ENCODE measurements at places on chromosomes 1 and 21.

- no peak for DNase-seq
Observed at GRCh38 chr1:189315035-189315901, 1162.4 kb downstream of the BRINP3 start.

- no peak for DNase-seq
Observed at GRCh38 chr1:37677143-37677439, 15.2 kb upstream of the CDCA8 start.

- DNase-seq: no peak
Observed at GRCh38 chr1:156409439-156409838, 40.4 kb downstream of the RHBG start.

GRCh38 chr1:232476538-232476950 is 153.4 kb downstream of the SIPA1L2 start:
- DNase-seq: no peak

GRCh38 chr1:217134857-217135568 is 411.8 kb upstream of the ESRRG start:
- no peak for DNase-seq

GRCh38 chr1:216456682-216457081 is 33.4 kb upstream of the USH2A start:
- DNase-seq: no peak

DNA sequence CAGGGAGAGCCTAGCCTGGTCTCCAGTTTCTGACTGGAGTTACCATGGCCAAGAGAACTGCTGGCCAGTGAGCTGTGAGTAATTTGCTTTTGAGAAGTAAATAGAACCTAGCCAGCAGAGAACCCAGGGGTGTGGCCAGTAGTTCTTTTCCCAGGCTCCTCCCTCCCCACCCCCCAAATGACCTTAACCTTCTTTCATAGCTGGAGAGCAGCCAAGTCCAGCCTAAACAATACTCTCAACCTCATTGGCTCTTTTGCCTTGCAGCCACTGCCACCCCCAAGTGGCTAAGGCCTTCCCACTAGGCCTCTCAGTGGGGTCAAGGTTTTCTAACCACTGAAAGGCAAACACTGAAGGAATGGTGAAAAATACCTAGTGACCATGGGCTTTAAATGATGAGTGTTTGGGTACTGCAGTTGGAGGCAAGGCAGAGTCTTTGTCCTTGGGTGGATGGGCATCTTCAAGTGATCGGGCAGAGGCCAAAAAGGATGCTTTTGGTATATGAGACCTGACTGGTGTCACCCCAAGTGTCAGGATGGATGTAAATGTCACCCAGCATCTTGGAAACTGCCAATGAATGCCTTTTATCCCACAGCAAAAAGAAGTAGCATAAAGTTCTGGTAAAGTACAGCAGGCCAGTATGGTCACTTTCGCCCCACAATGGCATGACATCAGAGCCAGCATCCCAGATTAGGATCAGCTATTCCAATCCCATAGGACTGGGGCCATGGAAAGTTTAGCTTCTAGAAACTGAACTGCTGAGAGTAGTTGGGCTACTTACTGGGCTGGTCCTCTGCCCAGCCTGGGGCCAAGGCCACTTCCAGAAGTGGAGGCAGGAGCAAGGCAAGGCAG is 3.5 kb upstream of the PIGV start:
- no peak for DNase-seq

GRCh38 chr1:8866173-8866791 is 12.2 kb downstream of the ENO1 start:
- no peak for DNase-seq

- DNase-seq: peak; percentile 51
Observed at GRCh38 chr1:6448749-6449631, 17.0 kb downstream of the TNFRSF25 start.

DNA sequence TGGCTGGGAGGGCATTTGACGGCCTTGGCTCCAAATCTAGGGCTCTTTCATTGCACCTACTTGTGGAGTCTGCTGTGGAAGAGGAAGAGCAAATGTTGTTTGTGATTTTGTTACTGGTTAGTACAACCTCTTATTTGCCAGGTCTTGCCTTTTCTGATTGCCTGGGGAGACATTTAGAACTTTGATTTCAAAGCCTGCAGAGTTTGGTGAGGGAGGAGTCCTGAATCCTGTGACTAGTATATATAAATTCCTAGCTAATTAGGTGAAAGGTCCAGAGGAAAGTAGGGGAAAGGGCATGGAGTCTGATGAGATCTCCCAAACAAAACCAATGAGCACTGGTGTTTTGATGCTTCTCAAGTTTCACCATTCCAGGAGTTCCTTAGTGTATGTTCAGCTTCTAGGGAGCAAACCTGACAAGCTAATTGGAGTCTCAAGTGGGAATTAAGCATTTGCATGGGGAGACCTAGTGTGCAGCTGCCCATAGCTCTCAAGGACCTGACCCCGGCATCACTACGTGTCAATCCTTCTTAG is 5.1 kb upstream of the HMGCS2 start:
- no peak for DNase-seq

DNA sequence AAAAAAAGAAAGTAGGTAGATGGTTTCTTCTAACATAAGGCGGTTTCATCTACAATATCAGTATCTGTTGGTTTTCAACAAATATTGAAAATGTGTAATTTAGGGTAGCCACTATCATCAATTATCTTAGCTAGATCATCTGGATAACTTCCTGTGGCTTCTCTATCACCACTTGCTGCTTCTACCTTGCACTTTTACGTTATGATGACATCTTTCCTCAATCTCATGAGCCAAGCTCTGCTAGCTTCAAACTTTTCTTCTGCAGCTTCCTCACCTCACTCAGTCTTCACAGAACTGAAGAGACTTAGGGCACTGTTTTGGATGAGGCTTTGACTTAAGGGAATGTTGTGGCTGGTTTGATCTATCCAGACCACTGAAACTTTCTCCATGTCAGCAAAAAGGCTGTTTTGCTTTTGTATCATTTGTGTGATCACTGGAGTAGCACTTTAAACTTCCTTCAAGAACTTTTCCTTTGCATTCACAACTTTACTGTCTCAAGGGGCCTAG is 144.9 kb upstream of the HP1BP3 start:
- DNase-seq: no peak

- no peak for DNase-seq
Observed at GRCh38 chr1:5685446-5686040, 306.7 kb downstream of the NPHP4 start.

- no peak for DNase-seq
Observed at GRCh38 chr1:232551386-232551785, 78.5 kb downstream of the SIPA1L2 start.

- no peak for DNase-seq
Observed at GRCh38 chr1:223444411-223444810, 51.2 kb downstream of the CCDC185 start.

DNA sequence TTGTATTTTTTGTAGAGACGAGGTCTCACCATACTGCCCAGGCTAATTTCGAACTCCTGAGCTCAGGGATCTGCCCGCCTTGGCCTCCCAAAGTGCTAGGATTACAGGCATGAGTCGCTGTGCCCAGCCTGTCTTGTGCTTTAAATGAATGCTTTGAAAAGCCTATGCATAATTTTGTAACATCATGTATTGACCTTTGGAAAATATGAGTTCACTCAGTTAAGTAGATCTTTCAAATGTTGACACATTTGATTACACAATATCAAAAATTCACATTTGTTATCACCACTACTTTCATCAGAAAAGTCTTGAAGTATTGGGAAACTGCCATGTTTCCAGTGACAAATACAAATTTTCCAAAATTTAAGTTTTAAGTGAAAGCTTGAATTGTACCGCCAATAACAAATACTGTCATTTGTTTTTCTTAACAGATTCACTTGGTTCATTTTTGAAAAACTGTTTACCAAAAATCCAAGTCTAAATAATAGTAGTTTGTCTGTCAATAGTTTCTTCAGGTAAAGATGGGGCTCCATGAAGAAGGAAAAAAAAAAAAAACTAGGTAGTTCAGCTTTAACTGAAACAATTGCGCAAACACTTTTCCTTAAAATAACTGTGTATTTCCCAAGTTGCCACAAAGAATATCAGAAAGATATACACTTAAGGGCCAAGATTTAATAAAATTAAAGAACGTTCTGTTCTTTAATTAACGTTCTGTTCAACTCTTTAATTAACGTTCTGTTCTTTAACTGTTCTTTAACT is 233.2 kb upstream of the NR5A2 start:
- no peak for DNase-seq

DNA sequence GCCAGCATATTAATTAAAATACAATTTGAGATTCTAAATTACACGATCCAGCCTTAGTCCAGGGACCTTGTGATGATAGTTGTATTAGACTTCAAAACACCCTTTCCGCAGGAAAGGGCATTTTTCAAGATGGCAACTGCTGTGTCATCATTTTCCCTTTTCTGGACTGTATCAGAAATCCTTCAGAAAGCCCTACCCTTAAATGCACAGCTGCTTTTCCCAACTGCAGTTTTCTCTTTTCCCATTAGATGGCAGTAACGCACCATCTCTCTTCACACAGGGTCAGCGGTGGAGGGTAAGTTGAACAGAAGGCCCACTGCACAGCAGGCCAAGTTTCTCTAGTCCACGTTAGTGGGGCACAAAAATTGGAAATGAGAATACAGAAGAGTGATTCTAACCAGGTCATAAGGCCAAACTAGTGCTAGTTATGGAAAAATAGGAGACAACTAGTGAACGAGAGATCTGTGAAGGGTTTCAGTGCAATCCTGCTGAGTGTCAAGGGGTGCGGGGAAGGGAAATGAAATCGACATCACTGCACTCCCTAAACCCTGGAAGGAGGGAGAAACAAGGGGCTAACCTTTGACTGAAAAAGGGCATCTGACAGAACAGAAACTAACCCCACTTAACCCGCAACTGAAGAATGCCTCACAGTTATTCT is 22.1 kb upstream of the TDRD10 start:
- DNase-seq: peak; percentile 81

- DNase-seq: no peak
Observed at GRCh38 chr1:156062189-156062588, 1.2 kb downstream of the RAB25 start.

- no peak for DNase-seq
Observed at GRCh38 chr1:194952171-194952570, 1656.1 kb downstream of the KCNT2 start.

- DNase-seq: peak; percentile 56
Observed at GRCh38 chr1:151157067-151157531, 650 bp downstream of the TNFAIP8L2 start.

Data from femur (tissue), 1 donor.